Smooth muscle cell of bladder (primary cell): ENCODE measurements at places on chromosomes 7 and 10. TPM values are rescaled to one million over a fixed set of nuclear protein-coding genes. Genes with fewer than 3 reads are reported as not detected.

The CRTAC1 gene
- not detected in 2 replicates for total RNA-seq

The MLXIPL gene
- 0.37 and 0.57 TPM in 2 replicates for total RNA-seq

The SLC26A3 gene
- not detected in 2 replicates for total RNA-seq

The LRRC61 gene
- 0.85 and 1.6 TPM in 2 replicates for total RNA-seq

The PAXIP1 gene
- total RNA-seq: 5.5 and 7.8 TPM in 2 replicates

The FAM25G gene
- not detected in 2 replicates for total RNA-seq

The TRPV5 gene
- not detected in 2 replicates for total RNA-seq

The MUC12 gene
- 0.57 and 0.92 TPM in 2 replicates for total RNA-seq

The DNAJB9 gene
- 38.5 and 58.1 TPM in 2 replicates for total RNA-seq

The DLX5 gene
- total RNA-seq: not detected in 2 replicates

The TUBAL3 gene
- total RNA-seq: not detected in 2 replicates
